ENCODE measurements at places on chromosomes 12 and 14. TPM values are rescaled to one million over a fixed set of nuclear protein-coding genes. Genes with fewer than 3 reads are reported as not detected.

CLEC2D gene
- total RNA-seq, result 4.6 TPM

PXMP2 gene
- total RNA-seq, result 19.2 TPM

PLEKHD1 gene
- not detected for total RNA-seq

CCDC196 gene
- total RNA-seq, result not detected
